ENCODE measurements at places on chromosomes 11 and 22. TPM values are rescaled to one million over a fixed set of nuclear protein-coding genes. Genes with fewer than 3 reads are reported as not detected.

MFRP gene
- 0.11 TPM for total RNA-seq

PHOX2A gene
- 1.2 TPM for total RNA-seq

LRRC4C gene
- 1.9 TPM for total RNA-seq

PKDREJ gene
- total RNA-seq = under 0.01 TPM

DNA sequence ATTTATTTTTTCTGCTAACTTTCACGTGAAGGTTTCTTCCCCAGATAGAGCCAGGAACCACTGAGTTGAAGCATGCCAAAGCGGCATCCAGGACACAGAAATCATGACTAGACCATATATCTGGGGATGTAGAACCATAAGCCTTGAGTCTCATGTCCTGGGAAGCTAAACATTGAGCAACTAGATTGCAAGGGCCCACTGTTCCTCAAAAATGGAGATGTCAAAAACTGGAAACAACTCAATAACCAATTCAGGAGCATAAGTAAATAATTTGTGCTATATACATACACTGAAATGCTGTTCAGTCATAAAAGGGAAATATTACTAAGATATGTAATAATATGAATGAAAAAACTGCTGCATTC, 29.0 kb upstream of the CARD16 start:
- DNase-seq = no peak
- no peak overlapping the region for H3K27ac ChIP-seq
- no peaks in the 10 kb centered on the region for H3K27me3 ChIP-seq

DNA sequence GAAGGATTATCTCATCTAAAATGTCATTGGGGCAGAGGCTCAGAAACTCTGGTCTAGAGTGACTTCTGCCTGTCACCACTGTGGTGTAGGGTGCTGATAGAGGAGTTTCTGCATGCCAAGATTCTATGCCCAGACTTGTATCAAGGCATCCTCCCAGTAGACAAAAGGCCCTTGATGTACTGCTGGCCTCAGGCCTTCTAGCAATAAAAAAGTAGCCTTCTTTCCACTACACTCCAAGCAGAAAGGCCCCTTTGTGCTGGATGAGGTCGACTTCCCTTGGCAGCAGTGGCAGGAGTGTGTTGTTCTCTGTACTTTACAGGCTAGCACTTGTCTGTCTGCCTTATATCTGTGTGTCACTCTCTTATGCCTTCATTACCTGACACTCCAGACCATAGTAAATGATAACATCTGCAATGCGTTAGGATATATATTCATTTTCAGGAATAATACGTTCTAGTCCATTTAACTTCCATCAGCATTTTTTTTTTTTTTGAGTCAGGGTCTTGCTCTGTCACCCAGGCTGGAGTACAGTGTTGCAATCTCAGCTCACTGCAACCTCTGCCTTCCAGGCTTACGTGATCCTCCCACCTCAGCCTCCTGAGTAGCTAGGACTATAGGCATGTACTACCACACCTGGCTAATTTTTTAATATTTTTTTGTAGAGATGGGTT, 49.5 kb upstream of the RRM1 start:
- H3K4me1 ChIP-seq = peaks cover 40% of the 10 kb centered on the region
- DNase-seq = no peak
- H3K27me3 ChIP-seq = no peaks in the 10 kb centered on the region
- H3K27ac ChIP-seq = no peak overlapping the region

DNA sequence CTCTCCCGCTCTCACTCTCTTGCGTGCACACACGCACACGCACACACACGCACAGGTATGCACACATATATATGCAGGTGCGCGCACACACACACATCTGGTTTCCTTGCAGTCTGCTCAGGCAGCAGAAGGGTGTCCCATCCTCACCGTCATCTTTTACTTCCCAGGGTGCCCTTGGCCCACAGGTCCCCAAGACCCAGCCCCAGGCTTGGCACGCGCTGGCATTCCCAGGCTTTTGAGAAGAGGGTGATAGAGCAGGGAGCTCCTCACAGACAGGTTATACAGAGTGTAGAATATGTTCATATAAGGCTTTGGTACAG, 52.0 kb upstream of the SPATA19 start:
- DNase-seq = no peak
- H3K4me1 ChIP-seq = peaks cover 14% of the 10 kb centered on the region
- H3K27ac ChIP-seq = no peak overlapping the region
- H3K27me3 ChIP-seq = no peaks in the 10 kb centered on the region

GRCh38 chr11:129063118-129063517, 120.4 kb upstream of the TP53AIP1 start:
- H3K27me3 ChIP-seq = no peaks in the 10 kb centered on the region
- peaks cover 4% of the 10 kb centered on the region for H3K36me3 ChIP-seq
- H3K27ac ChIP-seq = no peak overlapping the region
- DNase-seq = no peak
- H3K4me3 ChIP-seq = no peak overlapping the region
- no peaks in the 10 kb centered on the region for H3K4me1 ChIP-seq

- H3K4me1 ChIP-seq = no peaks in the 10 kb centered on the region
- no peaks in the 10 kb centered on the region for H3K27me3 ChIP-seq
- H3K36me3 ChIP-seq = no peaks in the 10 kb centered on the region
- no peak overlapping the region for H3K27ac ChIP-seq
- H3K4me3 ChIP-seq = no peak overlapping the region
Measured at GRCh38 chr11:85279267-85279666, 347.9 kb downstream of the DLG2 start.

DNA sequence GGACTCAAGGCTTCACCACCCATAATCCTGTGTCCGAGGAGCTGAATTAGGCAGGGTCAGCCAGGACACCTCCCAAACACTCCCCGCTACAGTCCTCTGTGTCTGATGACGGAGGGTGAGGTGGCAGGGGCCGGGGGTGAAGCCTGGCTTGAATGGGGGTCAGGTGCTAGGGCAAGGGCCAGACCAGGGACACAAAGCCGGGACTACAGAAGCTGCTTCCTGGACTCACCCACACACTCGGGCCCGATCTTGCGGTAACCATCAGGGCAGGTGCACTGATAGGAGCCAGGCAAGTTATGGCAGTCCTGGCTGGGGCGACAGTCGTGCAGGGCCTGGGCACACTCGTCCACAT, 2.3 kb downstream of the EFEMP2 start:
- H3K27me3 ChIP-seq = no peaks in the 10 kb centered on the region
- no peak overlapping the region for H3K4me3 ChIP-seq
- DNase-seq = no peak

DNA sequence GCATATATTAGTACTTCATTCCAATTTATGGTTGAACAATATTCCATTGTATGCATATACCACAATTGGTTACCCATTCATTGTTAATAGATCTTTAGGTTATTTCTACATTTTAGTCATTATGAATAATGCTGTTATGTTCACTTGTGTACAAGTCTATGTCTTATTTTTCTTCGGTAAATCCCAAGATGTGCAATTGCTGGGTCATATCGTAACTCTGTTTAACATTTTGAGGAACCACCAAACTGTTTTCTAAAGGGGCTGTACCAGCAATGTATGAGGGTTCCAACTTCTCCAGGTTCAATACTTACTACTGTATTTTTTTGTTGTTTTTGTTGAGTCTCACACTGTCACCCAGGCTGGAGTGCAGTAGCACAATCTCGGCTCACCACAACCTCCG, 33.1 kb downstream of the NUP98 start:
- no peaks in the 10 kb centered on the region for H3K27me3 ChIP-seq
- H3K4me1 ChIP-seq = no peaks in the 10 kb centered on the region
- no peak overlapping the region for H3K27ac ChIP-seq
- no peak for DNase-seq
- H3K4me3 ChIP-seq = no peak overlapping the region
- peaks cover 100% of the 10 kb centered on the region for H3K36me3 ChIP-seq
